ENCODE measurements at places on chromosomes 13 and 19. TPM values are rescaled to one million over a fixed set of nuclear protein-coding genes. Genes with fewer than 3 reads are reported as not detected.
A peak's percentile ranks its signal among the peaks of the same experiment; 100 is the strongest.

- no peaks in the 10 kb centered on the region for H3K4me1 ChIP-seq
- no peaks in the 10 kb centered on the region for H3K27me3 ChIP-seq
- H3K27ac ChIP-seq, result no peak overlapping the region
- H3K36me3 ChIP-seq, result no peaks in the 10 kb centered on the region
Observed at GRCh38 chr13:86684402-86684801, 885.2 kb upstream of the SLITRK6 start.

Gene ZNF563
- total RNA-seq, result 2.3 TPM

DNA sequence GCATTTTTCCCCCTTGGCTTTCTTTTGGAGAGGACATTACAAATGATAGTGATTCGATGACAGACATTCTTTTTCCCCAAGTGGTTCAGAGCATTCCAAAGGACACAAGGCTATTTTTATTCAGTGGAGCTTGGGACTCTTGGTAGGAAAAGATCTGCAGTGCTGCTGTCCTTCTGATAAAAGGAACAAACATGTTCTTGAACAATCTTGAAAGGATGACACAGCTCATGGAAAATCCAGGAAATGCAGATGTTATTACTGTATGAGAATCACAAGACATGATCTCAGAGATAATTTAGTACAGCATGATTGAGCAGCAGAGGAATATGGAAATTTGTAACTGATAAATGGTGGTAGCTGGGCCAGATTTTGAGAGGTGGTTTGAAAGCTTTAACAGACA is 96.2 kb upstream of the RFC3 start:
- DNase-seq, result no peak
- peaks cover 25% of the 10 kb centered on the region for H3K4me1 ChIP-seq
- no peaks in the 10 kb centered on the region for H3K36me3 ChIP-seq
- H3K4me3 ChIP-seq, result peak overlapping the region; percentile 72

Gene DIAPH3
- 27.8 TPM for total RNA-seq

DNA sequence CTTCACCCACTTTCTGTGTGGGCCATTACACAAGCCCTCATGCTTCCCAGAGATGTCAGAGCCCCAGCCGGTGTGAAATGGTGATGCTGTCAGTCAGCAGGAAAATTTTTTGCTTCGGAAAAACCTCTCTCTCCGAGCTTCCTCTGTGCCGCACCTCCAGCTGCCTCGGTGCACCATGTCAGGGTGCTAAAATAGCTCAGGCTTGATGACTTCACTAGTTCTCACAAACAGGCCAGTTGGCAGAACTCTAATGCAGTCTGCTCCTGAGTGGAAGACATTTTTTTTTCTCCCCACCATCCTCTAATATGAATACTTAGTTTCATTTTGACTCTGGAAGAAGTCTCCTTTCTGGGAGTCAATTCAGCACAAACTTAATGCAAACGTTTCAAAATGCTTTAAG is 71.3 kb downstream of the KLF12 start:
- peaks cover 7% of the 10 kb centered on the region for H3K36me3 ChIP-seq
- peaks cover 73% of the 10 kb centered on the region for H3K4me1 ChIP-seq
- peak overlapping the region; percentile 98 for H3K27ac ChIP-seq

Gene ZNF497
- total RNA-seq, result 1.4 TPM

GRCh38 chr19:6833166-6833790 is 54.1 kb upstream of the ADGRE1 start:
- no peaks in the 10 kb centered on the region for H3K27me3 ChIP-seq
- peaks cover 13% of the 10 kb centered on the region for H3K4me1 ChIP-seq
- peaks cover 37% of the 10 kb centered on the region for H3K36me3 ChIP-seq
- DNase-seq, result no peak
- H3K27ac ChIP-seq, result peak overlapping the region; percentile 80

Gene PSG3
- total RNA-seq, result not detected

GRCh38 chr13:40340368-40341095 is 325.9 kb downstream of the FOXO1 start:
- H3K27me3 ChIP-seq, result no peaks in the 10 kb centered on the region
- H3K27ac ChIP-seq, result no peak overlapping the region
- DNase-seq, result no peak

Gene PSG4
- total RNA-seq, result not detected

DNA sequence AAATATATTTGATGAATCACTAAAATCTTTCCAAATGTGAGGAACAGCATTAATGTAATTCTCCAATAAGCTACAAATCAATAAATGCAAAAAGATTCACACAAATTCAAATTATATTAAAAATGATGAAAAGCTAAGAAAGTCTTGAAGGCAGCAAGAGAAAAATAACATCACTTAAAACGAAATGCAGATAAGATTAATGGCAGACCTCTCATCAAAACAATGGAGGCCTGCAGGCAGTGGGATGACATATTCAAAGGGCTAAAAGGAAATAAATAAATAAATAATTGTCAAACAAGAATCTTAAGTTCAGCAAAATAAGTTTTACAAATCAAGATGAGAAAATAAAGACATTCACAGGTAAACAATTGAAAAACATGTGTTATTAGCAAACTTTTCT is 952.1 kb downstream of the SLITRK6 start:
- H3K4me3 ChIP-seq, result no peak overlapping the region
- DNase-seq, result no peak
- H3K27me3 ChIP-seq, result no peaks in the 10 kb centered on the region
- no peaks in the 10 kb centered on the region for H3K4me1 ChIP-seq
- H3K27ac ChIP-seq, result no peak overlapping the region
- no peaks in the 10 kb centered on the region for H3K36me3 ChIP-seq

DNA sequence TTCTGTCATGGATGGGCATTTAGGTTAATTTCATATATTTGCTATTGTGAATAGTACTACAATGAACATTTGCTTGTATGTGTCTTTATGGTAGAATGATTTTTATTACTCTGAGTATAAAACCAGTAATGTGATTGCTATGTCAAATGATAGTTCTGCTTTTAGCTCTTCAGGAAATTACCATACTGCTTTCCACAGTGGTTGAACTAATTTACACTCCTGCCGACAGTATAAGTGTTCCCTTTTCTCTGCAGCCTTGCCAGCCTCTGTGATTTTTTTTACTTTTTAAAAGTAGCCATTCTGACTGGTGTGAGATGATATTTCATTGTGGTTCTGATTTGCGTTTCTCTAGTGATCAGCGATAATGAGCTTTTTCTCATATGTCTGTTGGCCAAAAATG is 6.5 kb downstream of the SIGLEC7 start:
- peaks cover 21% of the 10 kb centered on the region for H3K36me3 ChIP-seq
- no peaks in the 10 kb centered on the region for H3K27me3 ChIP-seq
- peak overlapping the region; percentile 30 for H3K4me3 ChIP-seq
- DNase-seq, result no peak
- peak overlapping the region; percentile 64 for H3K27ac ChIP-seq

DNA sequence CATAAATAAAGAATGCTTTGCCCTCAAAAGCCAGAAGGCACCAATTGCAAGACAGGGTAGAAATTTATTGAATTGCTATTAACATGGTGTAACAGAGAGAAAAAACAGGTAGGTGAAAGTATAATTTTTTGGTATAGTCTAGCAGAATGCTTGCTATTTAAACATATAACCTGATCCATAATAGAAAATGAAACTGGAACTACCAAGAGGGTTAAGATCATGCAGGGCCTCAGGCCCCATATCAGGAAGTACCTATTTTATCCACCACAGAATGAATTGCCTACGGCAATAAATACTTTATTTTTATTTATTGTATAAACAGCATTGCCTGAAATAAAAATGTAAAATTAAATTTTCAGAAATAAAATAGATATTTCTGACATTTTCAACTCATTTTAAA is 159.5 kb downstream of the PRR20E start:
- no peak for DNase-seq
- H3K27me3 ChIP-seq, result no peaks in the 10 kb centered on the region
- H3K4me3 ChIP-seq, result no peak overlapping the region
- no peaks in the 10 kb centered on the region for H3K4me1 ChIP-seq
- peaks cover 4% of the 10 kb centered on the region for H3K36me3 ChIP-seq

GRCh38 chr13:111859354-111860230 is 207.4 kb upstream of the SOX1 start:
- no peak overlapping the region for H3K4me3 ChIP-seq
- no peak for DNase-seq
- H3K27me3 ChIP-seq, result no peaks in the 10 kb centered on the region
- H3K4me1 ChIP-seq, result no peaks in the 10 kb centered on the region
- H3K27ac ChIP-seq, result no peak overlapping the region

Gene LHB
- not detected for total RNA-seq

Gene TMEM272
- total RNA-seq, result not detected

GRCh38 chr19:5863030-5863665 is 7.2 kb downstream of the FUT5 start:
- H3K27me3 ChIP-seq, result no peaks in the 10 kb centered on the region
- DNase-seq, result no peak
- no peak overlapping the region for H3K27ac ChIP-seq
- H3K36me3 ChIP-seq, result no peaks in the 10 kb centered on the region

Gene UGGT2
- 2.3 TPM for total RNA-seq

Gene ZNF837
- 0.86 TPM for total RNA-seq

Gene HS6ST3
- total RNA-seq, result not detected

DNA sequence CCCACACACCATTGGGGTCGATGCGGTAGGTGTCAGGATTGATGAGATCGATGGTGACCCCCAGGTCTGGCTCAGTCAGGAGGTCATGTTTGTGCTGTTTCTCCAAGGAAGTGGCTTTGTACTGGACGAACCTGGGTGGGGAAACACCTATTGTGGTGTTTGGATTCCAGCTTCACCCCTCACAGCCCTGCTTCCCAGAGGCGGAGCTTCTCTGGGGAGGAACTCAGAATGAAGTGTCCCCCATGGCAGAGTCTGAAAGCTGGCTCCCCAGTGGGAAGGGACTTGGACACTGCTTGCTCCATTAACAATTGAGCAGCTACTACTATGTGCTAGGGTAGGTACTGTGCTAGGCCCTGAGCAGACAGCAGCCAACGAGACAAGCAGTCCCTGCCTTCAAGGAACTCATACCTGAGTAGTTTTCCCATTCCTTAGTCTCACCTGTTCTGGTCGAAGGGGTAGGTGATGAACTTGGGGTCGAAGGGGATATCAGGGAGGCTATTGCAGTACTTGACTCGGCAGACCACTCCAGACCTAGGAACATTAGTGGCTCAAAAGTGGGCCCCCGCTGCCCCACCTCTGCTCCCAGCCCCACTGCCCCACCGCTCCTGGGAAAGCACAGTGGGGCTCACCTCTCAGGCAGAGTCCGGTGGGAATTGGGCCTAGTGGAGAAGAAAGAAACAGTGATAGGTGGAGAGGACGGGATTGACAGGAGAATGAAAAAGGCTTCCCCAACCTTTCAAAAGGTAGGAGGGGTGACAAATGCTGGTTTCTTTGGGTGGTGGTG is 1.1 kb downstream of the PAF1 start:
- no peak for DNase-seq
- no peaks in the 10 kb centered on the region for H3K27me3 ChIP-seq
- H3K4me3 ChIP-seq, result peak overlapping the region; percentile 99
- peak overlapping the region; percentile 97 for H3K27ac ChIP-seq

Gene SEMA6B
- not detected for total RNA-seq

- DNase-seq, result peak; percentile 18
- no peak overlapping the region for H3K27ac ChIP-seq
- H3K4me3 ChIP-seq, result no peak overlapping the region
- H3K4me1 ChIP-seq, result no peaks in the 10 kb centered on the region
Observed at GRCh38 chr19:8109455-8109854, 39.9 kb downstream of the FBN3 start.

Gene KIR3DL2
- total RNA-seq, result 51.2 TPM

DNA sequence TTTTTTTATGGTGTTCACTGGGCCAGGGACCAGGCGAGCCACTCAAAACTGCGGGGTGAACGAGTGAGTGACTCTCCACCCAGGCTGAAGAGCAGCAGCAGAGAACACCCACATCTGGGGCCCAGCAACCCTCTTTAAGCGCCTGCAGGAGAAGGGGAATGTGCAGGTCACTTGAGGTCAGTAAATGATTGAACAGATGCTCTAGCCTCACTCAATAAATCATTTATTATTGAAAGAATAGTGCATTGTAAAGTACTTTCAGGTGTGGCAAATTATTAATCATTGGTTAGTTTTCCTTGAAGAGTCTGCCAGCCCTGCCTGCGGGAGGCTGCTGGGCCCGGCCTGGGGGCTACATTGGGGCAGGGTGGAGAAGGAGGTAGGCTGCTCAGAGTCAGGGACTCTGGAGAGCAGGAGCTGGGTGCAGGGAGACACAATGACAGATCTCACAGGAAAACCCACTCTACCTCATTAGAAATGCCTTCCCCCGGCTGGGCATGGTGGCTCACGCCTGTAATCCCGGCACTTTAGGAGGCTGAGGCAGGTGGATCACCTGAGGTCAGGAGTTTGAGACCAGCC is 42.5 kb downstream of the ABCC4 start:
- no peaks in the 10 kb centered on the region for H3K36me3 ChIP-seq
- H3K27me3 ChIP-seq, result no peaks in the 10 kb centered on the region
- H3K27ac ChIP-seq, result no peak overlapping the region
- H3K4me3 ChIP-seq, result no peak overlapping the region
- peaks cover 3% of the 10 kb centered on the region for H3K4me1 ChIP-seq
- no peak for DNase-seq

Gene TLE5
- 309 TPM for total RNA-seq

GRCh38 chr19:3192228-3192635 is 6.5 kb downstream of the NCLN start:
- no peak for DNase-seq
- no peaks in the 10 kb centered on the region for H3K36me3 ChIP-seq
- H3K27ac ChIP-seq, result no peak overlapping the region
- peaks cover 13% of the 10 kb centered on the region for H3K4me1 ChIP-seq
- H3K4me3 ChIP-seq, result no peak overlapping the region
- no peaks in the 10 kb centered on the region for H3K27me3 ChIP-seq

- DNase-seq, result no peak
- H3K27me3 ChIP-seq, result no peaks in the 10 kb centered on the region
- H3K4me1 ChIP-seq, result no peaks in the 10 kb centered on the region
- H3K27ac ChIP-seq, result no peak overlapping the region
- H3K4me3 ChIP-seq, result no peak overlapping the region
Observed at GRCh38 chr19:58252102-58252685, 23.5 kb downstream of the ZNF544 start.
